ENCODE measurements at places on chromosomes 2 and 18. TPM values are rescaled to one million over a fixed set of nuclear protein-coding genes. Genes with fewer than 3 reads are reported as not detected.

GRCh38 chr2:220198896-220199295, 571.5 kb downstream of the SLC4A3 start:
- H3K27me3 ChIP-seq = no peaks in the 10 kb centered on the region
- no peak for DNase-seq
- no peak overlapping the region for H3K4me3 ChIP-seq
- no peaks in the 10 kb centered on the region for H3K36me3 ChIP-seq
- H3K4me1 ChIP-seq = no peaks in the 10 kb centered on the region
- H3K27ac ChIP-seq = no peak overlapping the region

- H3K27me3 ChIP-seq = peaks cover 6% of the 10 kb centered on the region
- H3K4me1 ChIP-seq = peaks cover 8% of the 10 kb centered on the region
These were observed 6.9 kb downstream of the SLC4A3 start for GRCh38 chr2:219634171-219634940.

- H3K27me3 ChIP-seq = peaks cover 2% of the 10 kb centered on the region
- H3K27ac ChIP-seq = no peak overlapping the region
- no peaks in the 10 kb centered on the region for H3K36me3 ChIP-seq
- H3K4me1 ChIP-seq = no peaks in the 10 kb centered on the region
These were observed 38.8 kb downstream of the STRADB start for GRCh38 chr2:201490291-201490690.

DNA sequence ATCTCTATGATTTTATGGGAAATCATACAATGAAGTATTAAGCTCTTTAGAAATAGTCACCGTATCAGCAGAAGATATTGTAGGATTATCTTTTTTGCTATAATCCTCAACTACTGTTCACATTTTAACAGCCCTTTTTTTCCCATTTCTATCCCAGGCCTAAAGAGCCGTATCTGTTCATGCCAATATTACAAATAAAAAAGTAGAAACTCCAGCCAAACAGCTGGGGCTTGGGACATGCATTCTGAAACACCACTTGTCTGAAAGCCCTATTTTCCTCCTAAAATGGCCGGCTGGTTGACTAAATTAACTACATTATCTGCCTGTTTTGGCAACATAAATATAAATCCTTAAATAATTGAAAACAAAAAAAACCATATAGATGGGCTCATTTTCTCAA, 477.8 kb downstream of the CDH2 start:
- no peaks in the 10 kb centered on the region for H3K4me1 ChIP-seq
- no peaks in the 10 kb centered on the region for H3K36me3 ChIP-seq
- no peak overlapping the region for H3K27ac ChIP-seq
- DNase-seq = no peak

DNA sequence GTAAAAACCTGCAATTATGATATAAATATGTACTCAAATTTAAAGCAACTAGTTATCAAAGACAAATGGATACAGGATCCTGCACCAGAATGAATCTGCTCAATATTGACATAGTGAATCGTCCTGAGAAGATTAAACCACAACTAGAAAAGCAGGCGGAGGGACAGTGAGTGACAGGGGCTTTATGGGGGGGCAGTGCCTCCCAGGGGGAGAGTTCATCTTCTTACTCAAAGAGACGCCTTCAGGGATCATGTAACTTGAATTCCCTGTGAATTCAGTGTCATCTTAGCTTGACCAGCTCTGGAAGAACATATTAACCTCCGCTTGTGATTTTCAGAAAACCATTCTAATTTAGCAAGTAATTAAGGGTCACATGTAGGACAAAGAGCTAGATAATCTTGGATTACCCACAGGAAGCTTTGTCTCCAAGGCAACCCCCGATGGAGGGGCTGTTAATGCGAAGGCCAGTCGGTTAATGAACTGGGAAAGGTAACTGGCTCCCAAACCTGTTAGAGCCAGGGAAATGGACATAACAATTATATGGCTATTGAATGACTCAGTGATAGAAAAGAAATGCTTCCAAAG, 17.4 kb upstream of the LMAN1 start:
- H3K4me3 ChIP-seq = no peak overlapping the region
- no peaks in the 10 kb centered on the region for H3K4me1 ChIP-seq
- no peaks in the 10 kb centered on the region for H3K36me3 ChIP-seq

DNA sequence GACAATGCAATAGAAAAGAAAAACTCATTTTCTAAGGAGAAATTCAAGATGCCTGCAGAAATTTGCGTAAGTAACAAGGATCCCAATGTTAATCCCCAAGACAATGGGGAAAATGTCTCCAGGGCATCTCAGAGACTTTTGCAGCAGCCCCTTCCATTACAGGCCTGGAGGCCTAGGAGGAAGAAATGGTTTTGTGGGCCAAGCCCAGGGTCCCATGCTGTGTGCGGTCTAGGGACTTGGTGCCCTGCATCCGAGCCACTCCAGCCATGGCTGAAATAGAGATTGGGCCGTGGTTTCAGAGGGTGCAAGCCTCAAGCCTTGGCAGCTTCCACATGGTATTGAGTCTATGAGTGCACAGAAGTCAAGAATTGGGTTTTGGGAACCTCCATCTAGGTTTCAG, 103.9 kb upstream of the ACVR1 start:
- no peak for DNase-seq
- no peaks in the 10 kb centered on the region for H3K27me3 ChIP-seq
- H3K4me3 ChIP-seq = no peak overlapping the region
- H3K4me1 ChIP-seq = no peaks in the 10 kb centered on the region
- H3K27ac ChIP-seq = no peak overlapping the region

DNA sequence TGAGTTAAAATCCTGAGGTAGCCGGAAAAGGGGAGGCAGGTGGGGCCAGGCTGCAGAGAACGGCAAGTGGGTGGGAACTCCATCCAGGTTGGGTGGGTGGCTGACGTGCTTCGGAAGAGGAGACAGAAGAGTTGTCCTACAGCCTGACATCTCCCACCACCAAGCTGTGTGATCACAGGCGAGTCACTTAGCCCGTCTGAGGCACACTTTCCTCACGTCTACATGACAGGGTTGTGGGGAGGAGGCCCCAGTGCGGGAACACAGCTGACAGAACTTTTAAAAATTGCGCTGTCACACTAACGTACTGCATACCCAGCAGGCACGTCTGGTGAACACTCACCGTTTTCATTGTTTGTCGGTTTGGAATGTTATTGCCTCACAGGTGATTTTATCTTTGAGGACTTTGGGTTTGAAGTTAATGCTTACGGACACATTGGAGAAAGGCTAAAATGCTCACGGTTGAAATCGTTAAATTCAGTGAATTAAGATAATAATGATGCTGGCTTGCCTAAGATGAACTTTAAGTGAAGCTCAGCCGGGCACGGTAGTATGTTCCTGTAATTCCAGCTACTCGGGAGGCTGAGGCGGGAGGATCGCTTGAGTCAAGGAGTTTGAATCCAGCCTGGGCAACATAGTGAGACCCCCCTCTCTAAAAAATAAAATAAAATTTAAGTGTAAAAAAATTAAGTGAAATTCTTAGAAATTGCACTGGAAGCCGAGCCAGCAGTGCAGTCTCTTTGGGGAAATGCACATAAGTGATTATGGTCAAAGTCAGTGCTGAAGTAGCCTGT, 8.9 kb downstream of the EMILIN2 start:
- no peak for DNase-seq
- no peaks in the 10 kb centered on the region for H3K36me3 ChIP-seq
- peaks cover 2% of the 10 kb centered on the region for H3K27me3 ChIP-seq
- no peaks in the 10 kb centered on the region for H3K4me1 ChIP-seq

DNA sequence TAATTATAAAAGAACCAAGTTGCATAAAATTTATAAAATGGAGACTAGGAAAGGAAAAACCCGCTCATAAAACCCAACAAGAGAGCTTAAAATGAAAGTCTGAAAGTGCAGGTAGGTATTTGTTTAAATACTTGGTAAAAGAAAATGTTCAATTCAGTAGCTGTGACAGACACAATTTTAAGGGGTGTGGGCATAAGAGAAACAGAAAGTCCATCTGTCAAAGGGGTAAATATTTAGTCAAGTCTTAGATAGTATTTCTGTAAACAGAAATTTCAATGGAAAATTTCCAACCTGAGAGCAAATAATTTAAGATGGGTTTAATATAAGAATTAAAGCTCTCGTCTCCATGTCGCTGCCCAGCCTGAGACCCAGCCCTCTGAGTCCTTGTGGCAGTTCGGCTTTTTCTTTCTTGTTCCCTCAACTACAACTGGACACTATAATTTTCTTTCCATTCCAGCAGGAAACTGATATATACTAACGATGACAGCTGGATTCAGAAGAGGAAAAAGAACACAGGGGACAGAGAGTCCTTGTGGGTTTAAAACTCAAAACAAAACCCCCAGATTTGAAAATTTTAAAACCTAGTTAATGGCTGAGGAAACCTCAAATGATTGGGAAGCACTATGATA, 88.0 kb upstream of the ZFP36L2 start:
- H3K27me3 ChIP-seq = no peaks in the 10 kb centered on the region
- peaks cover 4% of the 10 kb centered on the region for H3K4me1 ChIP-seq
- DNase-seq = no peak
- no peak overlapping the region for H3K27ac ChIP-seq
- no peak overlapping the region for H3K4me3 ChIP-seq

GRCh38 chr18:34509879-34510586, 200.1 kb upstream of the DTNA start:
- no peaks in the 10 kb centered on the region for H3K4me1 ChIP-seq
- H3K36me3 ChIP-seq = no peaks in the 10 kb centered on the region
- DNase-seq = no peak
- H3K27ac ChIP-seq = no peak overlapping the region
- H3K27me3 ChIP-seq = peaks cover 2% of the 10 kb centered on the region

DNA sequence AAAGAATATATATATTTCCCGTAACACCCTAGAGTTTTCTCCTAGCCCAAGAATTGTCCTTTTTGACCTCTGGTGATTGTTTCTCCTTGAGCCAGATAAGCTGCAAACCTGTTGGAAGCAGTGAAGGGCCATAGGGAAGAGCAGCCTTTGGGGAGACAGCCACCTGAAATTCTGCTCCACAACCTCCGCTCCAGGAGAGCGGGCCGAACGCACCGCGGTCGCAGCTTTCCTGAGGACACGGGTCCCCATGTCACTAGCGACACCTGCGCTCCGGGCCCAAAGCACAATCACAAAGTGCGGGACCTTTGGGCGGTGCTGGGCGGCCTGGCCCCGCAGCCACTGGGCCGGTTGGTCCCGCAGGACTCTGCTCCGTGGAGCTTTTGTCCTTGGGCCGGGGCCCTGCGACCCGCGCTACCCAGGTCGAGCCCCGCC, 557 bp upstream of the DSG2 start:
- H3K36me3 ChIP-seq = no peaks in the 10 kb centered on the region
- DNase-seq = no peak

GRCh38 chr2:37020212-37020886, 54.0 kb upstream of the STRN start:
- no peak overlapping the region for H3K4me3 ChIP-seq
- no peaks in the 10 kb centered on the region for H3K27me3 ChIP-seq
- H3K36me3 ChIP-seq = peaks cover 62% of the 10 kb centered on the region
- no peak for DNase-seq

GRCh38 chr2:191384829-191385228, 139.6 kb downstream of the MYO1B start:
- H3K27ac ChIP-seq = no peak overlapping the region
- H3K36me3 ChIP-seq = no peaks in the 10 kb centered on the region
- H3K4me3 ChIP-seq = no peak overlapping the region
- peaks cover 7% of the 10 kb centered on the region for H3K27me3 ChIP-seq
- DNase-seq = no peak

GRCh38 chr2:152925547-152926448, 207.4 kb downstream of the ARL6IP6 start:
- H3K4me1 ChIP-seq = no peaks in the 10 kb centered on the region
- H3K27ac ChIP-seq = no peak overlapping the region
- no peaks in the 10 kb centered on the region for H3K36me3 ChIP-seq
- peaks cover 3% of the 10 kb centered on the region for H3K27me3 ChIP-seq
- no peak overlapping the region for H3K4me3 ChIP-seq

GRCh38 chr18:74273394-74273793, 18.4 kb downstream of the CYB5A start:
- DNase-seq = no peak
- H3K4me1 ChIP-seq = no peaks in the 10 kb centered on the region
- no peak overlapping the region for H3K27ac ChIP-seq
- H3K4me3 ChIP-seq = no peak overlapping the region

- no peak overlapping the region for H3K4me3 ChIP-seq
- H3K27ac ChIP-seq = no peak overlapping the region
- H3K36me3 ChIP-seq = peaks cover 10% of the 10 kb centered on the region
- H3K27me3 ChIP-seq = peaks cover 2% of the 10 kb centered on the region
- no peak for DNase-seq
These were observed 45.1 kb upstream of the TNP1 start for GRCh38 chr2:216904974-216905373.

GRCh38 chr2:192247456-192247855, 52.7 kb upstream of the TMEFF2 start:
- H3K27me3 ChIP-seq = no peaks in the 10 kb centered on the region
- no peak overlapping the region for H3K4me3 ChIP-seq
- H3K4me1 ChIP-seq = no peaks in the 10 kb centered on the region

DNA sequence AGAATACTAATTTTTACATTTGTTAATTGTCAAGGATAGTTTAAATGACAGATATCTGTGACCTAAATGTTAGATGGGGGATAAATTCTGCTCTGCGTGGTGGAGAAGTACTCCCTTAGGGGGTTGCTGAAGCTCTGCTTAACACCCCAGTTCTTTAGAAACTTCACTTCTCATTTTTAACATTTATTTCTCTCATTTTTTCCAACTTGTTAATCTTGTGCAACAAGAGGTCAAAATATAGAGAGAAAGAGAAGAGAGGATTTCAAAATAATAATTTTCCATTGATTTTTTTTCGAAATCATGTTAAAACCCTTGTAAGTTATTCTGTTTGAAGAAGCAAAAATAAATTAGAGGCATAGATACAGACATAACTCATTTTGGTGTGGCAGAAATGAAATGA, 61.3 kb upstream of the SLC8A1 start:
- H3K4me1 ChIP-seq = no peaks in the 10 kb centered on the region
- no peak overlapping the region for H3K27ac ChIP-seq
- no peak overlapping the region for H3K4me3 ChIP-seq
- no peaks in the 10 kb centered on the region for H3K36me3 ChIP-seq
- H3K27me3 ChIP-seq = peaks cover 1% of the 10 kb centered on the region

GRCh38 chr2:98376301-98376910, 30.1 kb downstream of the CNGA3 start:
- H3K4me1 ChIP-seq = no peaks in the 10 kb centered on the region
- no peak overlapping the region for H3K27ac ChIP-seq
- DNase-seq = no peak
- no peaks in the 10 kb centered on the region for H3K36me3 ChIP-seq
- H3K4me3 ChIP-seq = no peak overlapping the region

GRCh38 chr2:46226620-46227019, 70.6 kb upstream of the EPAS1 start:
- H3K27ac ChIP-seq = no peak overlapping the region
- H3K36me3 ChIP-seq = no peaks in the 10 kb centered on the region
- DNase-seq = no peak
- H3K4me3 ChIP-seq = no peak overlapping the region

TRIM43 gene
- polyA plus RNA-seq = not detected

SCYGR4 gene
- polyA plus RNA-seq = not detected

SMPD4 gene
- polyA plus RNA-seq = 21.2 TPM

CYTIP gene
- 84.4 TPM for polyA plus RNA-seq

FAM228A gene
- polyA plus RNA-seq = 0.41 TPM

PRSS56 gene
- polyA plus RNA-seq = not detected

CHRND gene
- polyA plus RNA-seq = not detected

Measured in immature natural killer cell (primary cell).